ENCODE measurements at places on chromosomes 12 and 14. TPM values are rescaled to one million over a fixed set of nuclear protein-coding genes. Genes with fewer than 3 reads are reported as not detected.

DNA sequence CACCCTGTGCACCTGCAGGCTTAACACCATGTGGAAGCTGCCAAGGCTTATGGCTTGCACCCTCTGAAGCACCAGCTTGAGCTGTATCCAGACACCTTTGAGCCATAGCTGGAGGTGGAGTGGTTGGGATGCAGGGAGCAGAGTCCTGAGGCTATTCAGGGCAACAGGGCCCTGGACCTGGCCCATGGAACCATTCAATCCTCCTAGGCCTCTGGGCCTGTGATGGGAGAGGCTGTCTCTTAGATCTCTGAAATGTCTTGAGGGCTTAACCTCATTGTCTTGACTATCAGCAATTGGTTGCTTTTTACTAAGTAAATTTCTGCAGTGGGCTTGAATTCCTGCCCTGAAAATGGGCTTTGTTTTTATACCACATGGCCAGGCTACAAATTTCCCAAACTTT is 36.6 kb downstream of the CREBL2 start:
- no peak for DNase-seq

DNA sequence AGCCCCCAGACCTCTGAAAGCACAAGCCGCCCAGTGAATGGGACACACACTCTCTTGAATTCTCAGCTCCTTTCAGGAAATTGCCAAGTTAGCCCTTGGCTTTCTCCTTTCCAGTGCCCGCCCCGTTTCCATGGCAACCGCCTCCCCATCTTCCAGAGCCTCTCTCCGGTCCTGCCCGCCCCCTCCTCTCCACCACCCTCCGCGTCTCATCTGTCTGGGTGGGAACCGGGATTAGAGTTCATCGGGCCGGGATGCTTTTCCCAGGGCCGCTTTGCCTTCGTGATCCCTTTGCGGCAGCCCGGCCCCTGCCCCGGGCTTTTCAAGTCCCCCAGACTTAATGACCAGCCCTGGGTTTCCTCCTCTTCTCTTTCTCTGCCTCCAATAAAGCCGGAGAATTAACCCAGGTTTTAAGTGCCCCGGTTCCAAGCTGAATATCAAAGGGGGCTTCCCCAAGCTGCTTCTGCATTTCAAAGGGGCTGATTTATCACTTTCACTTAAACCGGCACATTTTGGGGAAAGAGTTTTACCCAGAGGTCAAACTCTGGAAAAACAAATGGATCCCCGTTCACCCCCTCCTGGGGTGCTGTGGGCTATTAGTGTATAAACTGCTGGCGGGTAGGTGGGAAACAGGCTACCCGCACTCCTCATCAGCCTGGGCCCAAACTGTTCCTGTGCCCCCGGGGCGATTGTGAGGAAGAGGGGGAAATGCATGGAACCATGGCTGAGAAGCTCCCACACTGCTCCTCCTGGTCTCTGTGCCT is 101.7 kb downstream of the ZFP36L1 start:
- DNase-seq, result no peak

GRCh38 chr12:31591380-31591901 is 505 bp upstream of the DENND5B start:
- peak; percentile 59 for DNase-seq

GRCh38 chr12:69655616-69656340 is 43.3 kb downstream of the BEST3 start:
- no peak for DNase-seq

- DNase-seq, result no peak
Measured at GRCh38 chr14:42513837-42514236, 907.2 kb downstream of the LRFN5 start.

- no peak for DNase-seq
Measured at GRCh38 chr12:16553457-16553856, 52.5 kb downstream of the LMO3 start.

DNA sequence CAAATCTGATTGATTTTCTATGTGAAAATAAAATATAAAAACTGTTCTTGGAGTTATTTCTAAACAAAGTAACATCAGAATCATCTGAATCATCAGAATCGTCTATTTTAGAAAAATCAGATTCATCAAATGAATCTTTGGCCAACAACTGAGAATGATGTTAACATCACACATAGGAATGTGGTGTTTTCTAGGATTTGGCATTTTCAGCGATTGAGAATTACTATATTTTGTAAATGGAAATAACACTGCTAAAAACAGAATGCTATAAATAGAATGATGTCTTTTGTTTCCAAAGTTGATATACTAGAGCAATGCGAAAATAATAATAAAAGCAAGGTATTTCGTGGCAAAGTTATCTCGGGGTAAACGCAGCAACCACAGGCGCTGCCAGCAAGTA is 73.9 kb upstream of the EVL start:
- DNase-seq, result no peak

DNA sequence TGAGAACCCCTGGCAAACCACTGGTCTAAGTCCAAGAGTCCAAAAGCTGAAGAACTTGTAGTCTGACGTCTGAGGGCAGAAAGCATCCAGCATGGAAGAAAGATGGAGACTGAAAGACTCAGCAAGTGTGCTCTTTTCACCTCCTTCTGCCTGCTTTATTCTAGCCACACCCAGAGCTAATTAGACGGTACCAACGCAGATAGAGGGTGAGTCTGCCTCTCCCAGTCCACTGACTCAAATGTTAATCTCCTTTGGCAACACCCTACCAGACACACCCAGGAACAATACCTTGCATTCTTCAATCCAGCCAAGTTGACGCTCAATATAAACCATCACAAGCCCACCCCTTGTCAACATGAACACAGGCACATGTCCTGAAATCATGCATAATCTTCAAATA is 155.1 kb downstream of the CCDC59 start:
- DNase-seq, result no peak

DNA sequence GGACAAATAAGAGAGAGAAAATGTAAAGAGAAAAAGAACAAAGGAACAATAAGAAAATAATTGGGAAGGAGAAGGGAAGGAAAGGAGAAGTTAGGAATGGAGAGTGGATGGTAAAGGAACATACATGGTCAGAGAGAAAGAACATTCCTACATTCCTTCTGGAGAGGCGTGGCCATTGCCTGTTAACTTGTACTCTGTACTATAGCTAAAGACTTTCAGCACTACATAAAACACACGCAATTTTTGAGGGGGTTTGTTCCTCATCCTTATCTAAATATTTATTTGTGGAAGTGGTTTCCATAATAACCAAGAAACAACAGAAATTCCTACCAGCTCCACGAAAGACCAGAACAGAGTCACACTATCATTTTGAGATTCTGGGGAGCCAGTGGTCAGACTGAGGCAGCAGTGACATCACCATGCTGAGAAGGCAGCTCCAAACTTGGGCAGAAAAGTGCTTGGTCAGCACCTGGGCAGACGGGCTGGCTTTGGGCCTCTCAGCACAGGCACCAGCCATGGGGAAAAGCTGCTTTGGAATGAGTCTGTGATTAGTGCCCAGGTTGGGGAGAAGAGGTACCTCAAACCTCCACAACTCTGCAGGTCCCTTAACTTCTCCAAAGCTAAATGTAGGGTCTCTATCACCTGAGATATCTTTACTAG is 125.9 kb upstream of the NTF3 start:
- no peak for DNase-seq

- DNase-seq, result peak; percentile 55
Measured at GRCh38 chr14:52551696-52552062, 626 bp downstream of the TXNDC16 start.

- DNase-seq, result no peak
Measured at GRCh38 chr14:55241673-55242072, 29.5 kb upstream of the FBXO34 start.

Gene ADAM21
- total RNA-seq, result not detected

Gene LIN52
- total RNA-seq, result 16.9 TPM

Gene VRTN
- not detected for total RNA-seq

Gene GLS2
- not detected for total RNA-seq

All from OCI-LY7 (cell line).